Activated T-helper 1 cell treated with anti-CD3 and anti-CD28 coated beads, Interleukin-12 subunit alpha, Interleukin-12 subunit beta, Interleukin-2, Interleukin-4 antibody, amounts not matched to agents 30 ng/mL and 10 ng/mL and 1 ng/mL, durations not matched to agents 14 hours and 24 hours and 36 hours (primary cell): ENCODE measurements at places on chromosomes 2 and 18.

GRCh38 chr18:70576276-70577022, 287.6 kb downstream of the SOCS6 start:
- no peak for DNase-seq
- no peaks in the 10 kb centered on the region for H3K4me1 ChIP-seq
- peaks cover 1% of the 10 kb centered on the region for H3K27me3 ChIP-seq
- no peak overlapping the region for H3K27ac ChIP-seq
- no peak overlapping the region for H3K4me3 ChIP-seq
- H3K36me3 ChIP-seq = no peaks in the 10 kb centered on the region

- no peaks in the 10 kb centered on the region for H3K36me3 ChIP-seq
- H3K27ac ChIP-seq = no peak overlapping the region
- peaks cover 2% of the 10 kb centered on the region for H3K27me3 ChIP-seq
- DNase-seq = no peak
These were observed 72.6 kb upstream of the DAPL1 start for GRCh38 chr2:158722266-158723105.

- no peaks in the 10 kb centered on the region for H3K4me1 ChIP-seq
- H3K27me3 ChIP-seq = no peaks in the 10 kb centered on the region
- H3K36me3 ChIP-seq = peaks cover 8% of the 10 kb centered on the region
- H3K27ac ChIP-seq = no peak overlapping the region
These were observed 64.1 kb downstream of the TRAPPC12 start for GRCh38 chr2:3443506-3444084.

DNA sequence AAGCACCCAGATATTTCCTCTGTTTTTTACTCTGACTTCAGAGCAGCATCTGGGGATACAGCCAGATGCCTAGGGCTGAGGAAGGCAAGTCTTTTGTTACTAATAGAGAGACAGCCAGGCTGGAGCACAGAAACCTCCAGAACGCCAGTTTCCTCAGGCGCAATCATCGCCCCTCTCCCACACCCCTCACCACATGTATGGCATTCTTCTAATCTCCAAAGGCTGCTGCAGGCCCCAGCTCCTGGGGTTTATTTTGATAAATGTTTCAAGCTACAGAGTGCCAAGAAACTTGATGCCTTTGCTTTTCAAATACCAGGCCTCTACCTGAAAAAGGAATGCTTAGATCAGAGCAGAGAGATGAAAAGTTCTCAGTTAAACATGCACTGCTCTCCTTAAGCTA, 283.6 kb downstream of the RBM43 start:
- H3K4me3 ChIP-seq = no peak overlapping the region
- DNase-seq = no peak
- no peaks in the 10 kb centered on the region for H3K27me3 ChIP-seq
- no peak overlapping the region for H3K27ac ChIP-seq
